ENCODE measurements at places on chromosomes 13 and 19.

GRCh38 chr13:72932250-72932649, 126.6 kb upstream of the KLF5 start:
- no peak for DNase-seq

DNA sequence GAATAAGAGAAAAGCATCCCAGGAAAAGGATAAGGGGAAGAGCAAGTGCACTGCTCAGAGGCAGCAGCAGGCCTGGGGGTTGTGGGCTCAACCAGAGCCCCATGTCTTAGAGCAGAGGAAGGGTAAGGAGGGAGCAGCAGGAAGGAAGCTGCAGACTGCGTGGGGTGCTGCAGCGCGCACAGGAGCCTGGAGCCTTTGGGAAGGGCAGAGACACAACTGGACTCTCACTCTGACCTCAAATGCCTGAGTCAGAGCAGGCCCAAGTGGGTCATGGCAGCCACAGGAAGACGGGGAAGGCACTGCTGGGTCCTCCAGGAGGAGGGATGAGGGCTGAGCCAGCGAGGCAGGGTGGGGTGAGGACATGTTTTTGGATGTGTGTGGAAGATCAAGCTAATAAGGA, 31.6 kb downstream of the SIGLEC7 start:
- DNase-seq: no peak

DNA sequence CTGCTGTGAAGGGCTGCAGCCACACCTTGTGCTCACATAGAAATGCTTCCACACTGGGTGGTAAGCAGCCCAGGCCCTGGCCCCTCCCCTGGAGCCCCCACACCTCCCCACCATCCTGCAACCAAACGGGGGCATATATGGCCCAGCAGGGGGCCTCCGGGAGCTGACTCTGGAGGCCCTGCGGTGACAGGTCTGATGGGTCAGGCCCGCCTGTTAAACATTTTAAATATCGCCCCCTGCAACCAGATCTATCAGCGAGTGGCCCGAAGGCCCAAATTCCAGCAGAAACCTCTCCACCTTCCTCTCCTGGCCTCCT, 48.0 kb upstream of the KATNAL1 start:
- peak; percentile 60 for DNase-seq

DNA sequence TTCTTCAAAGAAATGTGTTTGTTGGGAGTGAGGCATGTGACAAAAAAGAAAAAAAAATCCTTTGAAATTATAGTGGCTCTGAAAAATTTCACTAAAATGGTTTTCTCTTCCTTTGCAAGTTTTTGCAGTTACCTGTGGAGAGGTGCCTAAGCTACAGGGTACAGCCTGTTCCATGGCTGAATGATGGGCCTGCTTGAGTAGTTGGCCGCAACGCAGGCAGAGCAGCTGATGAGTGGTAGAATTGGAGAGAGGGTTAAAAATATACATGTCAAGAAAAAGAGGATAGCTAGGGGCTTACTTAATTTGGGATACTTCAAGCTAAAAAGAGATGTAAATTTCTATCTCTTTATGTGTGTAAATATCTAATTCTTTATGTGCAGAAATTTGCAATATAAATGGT, 629.1 kb upstream of the SLC10A2 start:
- no peak for DNase-seq

DNA sequence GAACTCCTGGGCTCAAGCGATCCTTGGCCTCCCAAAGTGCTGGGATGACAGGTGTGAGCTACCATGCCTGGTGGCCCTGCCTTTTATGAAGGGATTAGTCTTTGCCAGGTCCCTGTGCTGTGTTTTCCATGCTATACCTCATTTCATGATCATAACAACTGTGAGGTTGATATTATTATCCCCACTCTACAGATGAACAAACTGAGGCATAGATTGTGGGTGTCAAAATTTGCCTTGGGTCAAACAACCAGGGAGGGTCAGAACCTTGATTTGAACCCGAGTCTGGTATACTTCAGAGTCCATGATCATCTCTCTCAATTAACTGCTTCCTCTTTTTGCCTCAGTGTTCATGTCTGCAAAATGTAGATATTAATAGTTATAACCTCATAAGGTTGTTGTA, 6.9 kb downstream of the PINLYP start:
- DNase-seq: no peak

- DNase-seq: no peak
Measured at GRCh38 chr19:15476325-15476724, 3.0 kb downstream of the PGLYRP2 start.

- no peak for DNase-seq
Measured at GRCh38 chr13:39577203-39577602, 25.8 kb downstream of the LHFPL6 start.

DNA sequence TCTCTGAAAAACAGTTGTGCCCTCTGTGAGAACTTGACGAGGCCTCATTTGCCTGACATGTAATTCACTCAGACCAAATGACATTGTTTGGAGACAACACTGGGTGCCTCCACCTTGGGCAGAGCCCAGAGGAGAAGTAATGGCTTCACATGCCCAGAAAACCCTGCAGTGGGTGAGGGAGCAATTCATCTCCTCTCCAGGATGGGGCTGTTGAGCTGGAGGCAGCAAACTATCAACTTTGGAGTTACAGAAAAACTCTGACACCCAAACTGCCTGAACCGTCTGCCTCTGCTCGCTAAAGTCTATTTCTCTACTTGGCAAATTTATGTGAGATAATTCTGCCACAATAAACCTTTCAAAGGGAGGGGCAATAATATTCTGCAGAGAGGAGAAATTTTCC, 146.9 kb downstream of the DCLK1 start:
- DNase-seq: no peak

DNA sequence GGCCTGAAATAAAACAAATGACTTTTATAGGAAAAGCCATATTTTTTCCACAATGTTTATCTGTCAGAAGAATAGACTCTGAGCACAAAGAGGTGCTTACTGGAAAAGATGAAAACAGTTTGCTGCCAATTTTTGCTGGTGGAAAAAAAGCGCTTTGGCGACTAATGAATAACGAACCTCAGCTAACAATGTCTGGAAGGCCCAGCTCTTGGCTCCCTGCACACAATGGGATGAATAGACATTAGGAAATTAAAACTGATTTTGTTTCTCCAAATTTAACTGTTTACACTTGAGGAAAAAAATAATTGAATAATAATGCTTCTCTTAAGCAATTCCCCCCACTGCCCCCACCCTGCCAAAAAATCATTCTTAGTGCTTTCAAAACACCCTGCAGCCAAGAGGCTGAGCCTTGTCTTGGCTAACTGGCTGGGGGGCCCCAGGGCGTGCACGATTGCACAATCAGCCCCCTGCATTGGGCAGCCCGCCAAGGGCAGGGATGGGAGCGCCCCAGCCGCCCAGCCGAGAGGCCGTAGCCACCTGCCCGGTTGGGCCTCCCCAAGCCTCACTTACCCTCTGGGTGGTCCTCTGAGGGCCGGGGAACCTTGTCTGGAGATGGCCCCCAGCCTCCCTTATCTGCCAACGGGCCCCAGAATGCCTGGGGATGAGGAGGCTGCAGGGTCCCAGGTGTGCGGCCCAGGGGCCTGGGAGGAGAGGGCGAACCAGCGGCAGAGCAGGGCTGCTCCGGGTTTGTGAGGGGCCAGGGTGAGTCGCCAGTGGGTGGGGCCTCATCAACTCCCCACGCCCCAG, 16.8 kb downstream of the CEBPG start:
- no peak for DNase-seq

DNA sequence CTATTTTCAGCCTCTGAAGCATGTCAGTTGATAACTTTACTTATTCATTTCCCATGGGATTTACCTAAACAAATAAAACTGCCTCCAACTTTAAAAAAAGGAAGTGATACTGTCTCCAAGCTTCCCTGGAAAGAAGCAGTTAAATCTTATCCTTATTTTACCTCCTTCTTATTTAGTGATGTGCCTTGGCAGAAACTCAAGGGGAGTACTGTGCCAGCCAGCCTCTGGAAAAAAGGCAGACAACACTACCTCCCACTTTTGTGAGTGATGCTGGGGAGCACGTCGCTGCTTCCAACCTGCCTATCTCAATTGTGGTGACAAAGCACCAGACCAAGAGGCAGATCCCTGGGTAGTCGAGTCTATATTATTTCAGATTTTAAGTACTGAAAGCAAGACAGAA, 765.6 kb downstream of the DIAPH3 start:
- no peak for DNase-seq

DNA sequence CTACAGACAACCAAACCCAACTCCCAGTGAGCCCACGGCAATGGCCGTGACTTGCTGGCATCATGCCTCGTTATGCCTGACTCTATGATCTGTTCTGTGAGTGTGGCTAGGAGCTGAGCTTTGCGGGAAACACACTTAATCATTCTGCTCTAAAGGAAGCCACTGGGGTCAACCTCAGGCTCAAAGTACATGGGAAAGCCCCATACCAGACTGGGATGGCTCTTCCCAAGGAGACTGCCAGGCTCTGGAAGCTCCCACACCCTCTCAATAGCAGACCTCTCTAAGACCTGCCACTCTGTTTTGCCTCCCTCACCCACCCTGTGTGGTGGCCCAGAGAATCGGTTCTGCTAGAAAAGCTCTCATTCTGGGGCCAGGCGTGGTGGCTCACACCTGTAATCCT, 2.2 kb downstream of the PEPD start:
- DNase-seq: no peak

DNA sequence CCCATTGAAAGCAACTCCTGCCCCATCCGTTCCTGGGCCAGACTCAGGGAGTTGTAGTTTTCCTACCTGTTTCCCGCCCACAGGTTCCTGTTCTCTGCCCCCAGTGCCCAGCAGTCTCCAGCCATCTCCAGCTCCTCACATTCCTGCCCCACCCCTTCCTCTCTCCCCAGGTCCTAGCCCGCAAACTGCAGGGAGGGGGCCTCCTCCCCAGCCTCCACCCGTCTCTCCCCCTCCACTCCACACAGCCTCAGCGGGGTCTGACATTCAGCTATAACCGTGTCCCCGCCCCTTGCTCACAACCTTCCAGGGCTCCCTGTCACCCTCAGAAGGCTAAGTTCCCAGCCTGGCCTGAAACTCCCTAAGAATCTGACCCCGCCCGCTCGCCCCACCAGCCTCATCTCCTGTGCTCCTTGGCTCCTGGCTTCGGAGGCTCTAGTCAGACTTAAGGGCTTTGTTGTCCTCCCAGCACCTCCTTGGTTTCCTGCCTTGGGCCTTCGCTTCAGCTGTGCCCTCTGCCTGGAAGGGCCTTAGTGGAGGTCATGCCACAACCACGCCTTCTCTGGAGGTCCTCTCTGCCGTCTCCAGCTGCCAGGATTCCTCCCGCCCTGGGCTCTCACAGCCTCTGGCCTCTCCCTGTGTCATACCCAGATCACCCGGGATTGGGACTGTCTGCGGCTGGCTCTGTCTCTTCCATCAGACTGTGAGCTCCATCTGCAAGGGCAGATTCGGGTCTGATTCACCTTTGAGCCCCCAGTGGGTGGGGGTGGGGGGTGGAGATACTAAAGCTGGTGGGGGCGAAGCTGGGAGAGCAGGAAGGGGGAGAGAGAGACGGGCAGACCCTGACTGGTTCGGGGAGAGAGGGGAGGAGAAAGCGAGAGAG, 5.1 kb upstream of the SPACA6 start:
- no peak for DNase-seq

GRCh38 chr13:32443111-32443510, 15.2 kb upstream of the N4BP2L1 start:
- peak; percentile 9 for DNase-seq
